ENCODE measurements at places on chromosomes 4 and X.

GRCh38 chrX:12949205-12949926, 25.5 kb upstream of the TMSB4X start:
- DNase-seq: peak; percentile 52

DNA sequence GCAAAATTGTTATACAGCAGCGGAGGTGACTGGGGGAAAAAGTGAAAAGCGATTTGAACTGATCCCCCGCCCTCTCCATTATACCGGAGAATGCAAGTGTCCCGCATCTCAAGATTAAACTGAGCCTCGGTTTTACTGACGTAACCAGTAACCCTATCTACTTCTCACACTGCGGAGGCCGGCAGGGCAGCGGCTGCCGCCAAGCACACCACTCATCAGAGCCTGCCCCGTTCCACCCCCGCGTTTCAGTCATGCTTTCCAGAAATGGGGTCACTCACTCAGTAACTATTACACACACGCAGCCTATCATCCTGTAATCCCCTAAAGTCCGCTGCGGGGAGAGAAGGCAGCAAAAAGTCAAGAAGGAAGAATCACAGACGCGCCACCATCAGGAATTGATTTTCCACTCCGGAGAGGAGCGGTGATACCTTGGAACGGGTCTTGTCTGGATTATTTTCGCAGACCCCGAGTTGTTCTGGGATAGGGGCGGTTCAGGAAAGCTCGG, 1.4 kb downstream of the RPS6KA3 start:
- DNase-seq: peak; percentile 89

- DNase-seq: peak; percentile 89
These were observed 126.5 kb downstream of the KIT start for GRCh38 chr4:54784161-54784671.

GRCh38 chr4:158789853-158790252, 21.0 kb downstream of the FNIP2 start:
- no peak for DNase-seq

DNA sequence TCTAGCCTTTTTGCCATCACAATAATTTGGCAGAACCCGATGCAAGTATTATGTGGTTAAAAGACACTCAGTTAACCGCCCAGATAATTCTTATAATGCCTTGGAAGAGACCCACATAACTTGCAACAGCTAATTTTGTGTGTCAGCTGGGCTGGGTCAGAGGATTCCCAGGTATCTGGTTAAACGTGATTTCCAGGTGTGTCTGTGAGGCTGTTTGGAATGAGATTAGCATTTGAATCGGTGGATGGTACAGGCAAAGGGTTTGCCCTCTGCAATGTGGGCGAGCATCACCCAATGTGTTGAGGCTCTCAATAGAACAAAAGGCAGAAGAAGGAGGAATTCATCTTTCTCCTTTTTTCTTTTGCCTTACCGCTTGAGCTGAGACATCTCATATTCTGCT, 314.2 kb upstream of the PUDP start:
- DNase-seq: no peak

DNA sequence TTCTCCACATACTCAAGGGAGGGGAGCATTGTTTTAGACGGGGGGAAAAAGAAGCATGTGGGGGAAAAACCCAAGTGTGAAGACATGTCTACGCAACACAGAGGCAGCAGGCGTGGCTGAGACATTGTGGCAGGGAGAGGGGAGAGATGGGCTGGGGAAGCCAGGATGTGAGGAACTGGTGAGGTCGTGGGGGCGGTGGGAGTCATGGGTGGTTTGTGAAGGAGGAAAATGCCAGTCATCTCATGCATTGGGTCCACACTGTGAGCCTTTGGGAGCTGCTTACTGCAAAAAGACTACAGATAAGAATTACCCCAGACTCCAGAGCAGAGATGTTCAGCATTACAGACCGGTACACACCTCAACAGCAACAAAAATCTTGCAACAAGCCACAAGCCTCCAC, 2.1 kb downstream of the JAKMIP1 start:
- no peak for DNase-seq

DNA sequence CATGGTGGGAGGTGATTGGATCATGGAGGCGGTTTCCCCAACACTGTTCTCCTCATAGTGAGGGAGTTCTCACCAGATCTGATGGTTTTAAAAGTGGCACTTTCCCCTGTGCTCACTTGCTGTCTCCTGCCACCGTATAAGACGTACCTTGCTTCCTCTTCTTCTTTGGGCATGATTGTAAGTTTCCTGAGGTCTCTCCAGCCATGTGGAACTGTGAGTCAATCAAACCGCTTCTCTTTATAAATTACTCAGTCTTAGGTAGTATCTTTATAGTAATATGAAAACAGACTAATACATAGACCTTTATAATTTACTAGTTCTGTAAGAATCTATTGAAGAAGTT, 82.5 kb upstream of the PITX2 start:
- DNase-seq: no peak

DNA sequence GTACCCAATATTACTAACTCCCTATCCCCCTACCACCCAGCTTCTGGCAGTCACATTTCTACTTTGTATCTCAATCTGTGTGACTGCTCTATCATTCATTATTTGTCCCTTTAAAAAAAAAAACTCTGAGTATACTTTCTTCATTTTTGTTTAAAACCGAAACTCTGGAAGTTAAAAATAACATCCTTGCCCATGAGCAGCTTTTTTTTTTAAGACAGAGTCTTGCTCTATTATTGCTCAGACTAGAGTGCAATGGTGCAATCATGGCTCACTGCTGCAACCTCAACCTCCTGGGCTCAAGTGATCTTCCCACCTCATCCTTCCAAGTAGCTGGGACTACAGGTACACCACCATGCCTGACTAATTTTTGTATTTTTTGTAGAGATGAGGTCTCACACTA, 15.8 kb downstream of the UBE2K start:
- DNase-seq: peak; percentile 57

GRCh38 chr4:2586502-2586901, 50.1 kb downstream of the FAM193A start:
- no peak for DNase-seq

- DNase-seq: no peak
These were observed 12.5 kb upstream of the FAM13A start for GRCh38 chr4:89069481-89069880.

DNA sequence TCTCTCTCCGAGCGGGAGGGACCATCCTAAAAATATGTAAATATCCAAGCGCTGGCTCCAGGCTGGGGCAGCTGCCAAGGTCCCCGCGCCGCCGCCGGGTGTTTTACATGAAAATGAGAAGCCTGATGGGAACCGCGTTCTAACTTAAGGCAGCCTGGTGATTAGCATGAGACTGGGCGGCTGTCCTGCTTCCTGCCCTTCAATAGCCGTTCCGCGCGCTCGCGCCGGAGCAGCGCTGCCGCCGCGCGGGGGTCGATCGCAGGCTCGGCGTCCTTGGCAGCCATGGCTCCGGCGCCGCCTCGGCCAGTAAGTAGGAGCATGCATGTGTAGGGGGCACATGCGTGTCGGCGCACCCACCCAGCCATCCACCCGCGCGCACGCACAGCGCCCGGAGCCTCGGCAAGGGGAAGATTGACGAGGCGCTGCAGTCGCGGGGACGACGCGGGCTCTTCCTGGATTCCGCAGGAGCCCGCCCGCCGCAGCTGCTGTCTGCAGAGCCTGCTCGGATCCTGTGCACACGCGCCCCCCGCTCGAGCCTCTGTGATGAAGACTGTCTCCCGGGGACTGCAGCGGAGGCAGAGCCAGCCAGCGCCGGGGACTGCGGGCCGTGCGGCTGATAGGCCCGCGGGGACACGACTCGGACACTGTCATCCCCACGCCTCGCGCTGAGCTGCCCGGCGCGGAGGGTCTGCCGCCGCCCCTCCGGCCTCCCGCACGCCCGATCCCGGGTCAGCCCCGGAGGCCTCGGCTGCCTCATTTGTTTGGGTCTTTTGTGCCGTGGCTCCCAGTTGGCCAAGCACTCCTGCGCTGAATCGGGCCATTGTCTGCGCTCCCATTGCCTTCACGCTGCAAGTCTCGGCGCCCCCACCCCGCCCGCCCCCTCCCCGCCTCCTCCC, 734 bp downstream of the STOX2 start:
- DNase-seq: peak; percentile 16

DNA sequence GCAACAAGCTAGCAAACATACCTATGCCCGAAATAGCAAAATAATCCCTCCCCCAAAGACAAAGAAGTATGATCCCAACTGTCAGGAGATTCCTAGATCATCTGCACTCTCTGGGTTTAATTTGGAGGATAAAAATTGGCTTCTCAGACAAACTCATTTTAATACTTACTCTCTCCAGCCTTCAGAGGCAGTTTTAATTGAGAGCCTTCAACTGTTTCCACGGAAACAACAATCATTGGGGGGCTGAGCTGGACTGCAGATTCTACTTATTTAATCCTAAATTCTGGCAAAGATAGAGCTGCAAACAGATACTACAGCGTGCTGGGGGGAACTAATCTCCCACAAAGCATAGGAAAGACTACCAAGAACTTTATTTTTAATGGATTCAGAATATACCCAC, 168.2 kb downstream of the TSPAN5 start:
- no peak for DNase-seq

GRCh38 chr4:138192113-138192512, 50.0 kb downstream of the SLC7A11 start:
- DNase-seq: peak; percentile 50

DNA sequence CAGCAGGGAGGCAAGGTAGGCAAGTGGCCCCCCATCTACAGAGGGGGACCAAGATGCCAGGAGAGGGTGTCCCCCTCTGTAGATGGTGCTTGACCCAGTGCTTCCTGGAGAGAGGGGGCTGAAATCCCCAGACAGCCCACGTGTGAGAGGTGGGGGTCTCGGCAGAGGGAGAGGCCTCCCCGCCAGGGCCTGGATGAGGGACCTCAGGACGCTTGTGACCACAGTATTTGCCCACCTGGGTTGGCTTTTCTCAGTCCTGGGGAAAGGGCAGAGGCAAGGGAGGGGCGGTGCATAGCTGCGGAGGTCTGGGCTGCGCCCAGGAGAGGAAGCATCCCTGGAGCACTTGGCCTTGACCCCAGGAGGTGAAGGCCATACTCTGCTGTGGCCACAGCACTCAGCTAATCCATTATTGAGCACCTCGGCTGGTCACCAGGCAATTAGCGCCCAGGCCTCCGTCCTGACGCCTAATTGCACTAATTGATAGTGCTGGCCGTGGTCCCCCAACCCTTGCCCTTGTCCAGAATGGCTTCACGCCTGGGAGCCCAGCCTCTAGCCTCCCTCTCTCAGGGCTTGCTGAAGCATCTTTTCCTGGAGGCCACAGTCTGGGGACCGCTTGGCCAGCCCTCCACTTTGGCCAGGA, 30.7 kb downstream of the HMX1 start:
- no peak for DNase-seq

DNA sequence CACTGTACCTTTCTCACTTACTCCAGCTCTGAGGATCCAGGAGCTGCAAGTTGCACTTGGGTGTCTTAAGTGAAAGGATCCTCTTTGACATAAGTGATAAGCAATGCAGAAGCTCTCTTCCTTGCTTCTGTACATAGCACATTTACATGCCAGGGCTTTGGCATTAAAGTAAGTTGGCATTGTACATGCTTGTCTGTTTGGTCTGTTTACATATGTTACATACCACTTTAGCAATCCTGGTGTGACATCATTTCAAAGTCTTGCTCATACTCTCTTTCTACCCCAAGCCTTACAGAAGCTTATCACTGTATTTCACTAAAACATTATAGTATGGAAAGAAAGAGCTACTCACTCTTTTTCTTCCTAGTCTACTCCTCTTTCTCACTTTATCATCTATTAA, 2548.3 kb downstream of the ARAP2 start:
- DNase-seq: peak; percentile 34

DNA sequence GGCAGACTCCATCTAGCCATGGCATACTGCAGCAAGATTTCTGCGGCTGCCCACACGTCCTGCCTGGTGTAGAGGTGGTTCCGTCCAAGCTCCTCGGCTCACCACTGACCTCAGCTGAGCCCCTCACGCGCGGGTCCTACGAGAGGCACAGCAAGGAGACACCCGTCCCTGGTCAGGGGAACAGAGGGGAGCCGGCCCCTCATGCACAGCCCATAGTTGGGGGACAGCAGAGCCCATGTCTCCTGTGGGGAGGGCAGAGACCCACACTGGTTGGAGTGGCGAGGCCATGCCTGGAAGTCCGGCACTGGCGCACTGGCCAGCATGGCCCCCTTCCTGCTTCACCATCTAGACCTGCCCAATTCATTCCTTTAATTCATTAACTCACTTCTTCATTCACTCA, 80.8 kb downstream of the HTRA3 start:
- DNase-seq: no peak

GRCh38 chr4:153346563-153346962, 2.1 kb downstream of the MND1 start:
- DNase-seq: no peak

- DNase-seq: no peak
These were observed 418.2 kb downstream of the CCSER1 start for GRCh38 chr4:90545380-90545779.

DNA sequence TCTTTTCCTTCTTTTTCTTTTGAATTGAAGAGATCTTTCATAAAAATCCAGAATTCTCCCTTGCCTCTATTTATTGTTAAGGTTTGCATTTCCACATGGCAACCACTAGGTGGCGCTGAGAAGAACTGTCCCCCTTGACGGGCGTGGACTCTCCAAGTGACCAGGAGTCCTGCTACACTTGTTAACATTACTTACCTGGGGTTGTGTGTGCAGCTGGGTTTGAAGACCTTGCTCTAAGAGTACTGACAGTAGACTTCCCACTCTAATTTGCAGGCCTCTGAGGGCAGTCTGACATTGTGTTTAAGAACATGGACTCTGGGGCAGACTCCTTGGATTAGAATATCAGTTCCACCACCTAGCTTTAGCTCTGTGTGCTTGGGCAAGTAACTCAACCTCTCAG, 52.8 kb downstream of the GPRIN3 start:
- DNase-seq: peak; percentile 24

GRCh38 chr4:184329659-184330400, 112.2 kb upstream of the ENPP6 start:
- no peak for DNase-seq

DNA sequence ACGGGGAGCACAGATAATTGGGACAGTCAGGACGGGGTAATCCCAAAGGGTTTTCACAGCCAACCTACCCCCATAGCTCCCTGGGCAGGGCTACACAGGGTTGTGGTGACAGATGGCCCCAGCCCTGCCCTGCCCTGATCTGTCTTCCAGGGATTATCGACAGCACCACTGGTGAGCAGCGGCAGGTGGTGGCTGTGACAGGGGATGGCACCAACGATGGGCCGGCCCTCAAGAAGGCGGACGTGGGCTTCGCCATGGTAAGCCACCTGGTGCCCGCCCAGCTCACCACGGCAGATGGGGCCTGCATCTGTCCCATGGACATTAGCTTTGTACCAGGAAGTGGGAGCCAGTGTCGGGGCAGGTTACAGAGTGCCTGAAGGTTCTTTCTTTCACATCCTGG, 39.3 kb downstream of the ATP2B3 start:
- DNase-seq: no peak

- DNase-seq: no peak
These were observed 812.3 kb downstream of the PDHA2 start for GRCh38 chr4:96652158-96652557.

- no peak for DNase-seq
These were observed 153.3 kb downstream of the IL15 start for GRCh38 chr4:141789716-141790115.

Measured in fibroblast of mammary gland (primary cell).